ENCODE measurements at places on chromosomes 6 and 20.

DNA sequence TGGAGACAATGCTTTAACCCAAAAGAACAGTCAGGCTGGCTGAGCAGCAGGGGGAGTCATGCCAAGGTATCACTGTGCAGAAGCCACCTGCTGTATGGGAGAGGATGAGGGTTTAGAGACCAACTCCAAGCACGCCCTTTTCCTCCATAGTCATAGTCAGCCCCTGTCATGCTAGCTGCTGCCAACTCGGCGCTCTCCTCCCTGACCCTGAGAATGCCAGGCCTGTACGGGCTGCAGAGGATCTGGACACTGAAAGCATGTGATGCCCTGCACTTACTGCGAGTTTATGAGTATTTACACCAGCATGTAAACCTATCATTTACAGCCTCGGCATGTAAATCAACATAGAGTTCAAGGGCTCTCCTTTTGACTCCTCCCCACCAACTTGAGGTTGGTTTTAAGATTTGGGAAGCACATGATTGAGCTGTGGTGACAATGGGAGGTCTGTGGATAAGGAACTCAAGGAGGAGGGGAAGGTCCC is 11.7 kb upstream of the SCUBE3 start:
- DNase-seq, result peak; percentile 26

DNA sequence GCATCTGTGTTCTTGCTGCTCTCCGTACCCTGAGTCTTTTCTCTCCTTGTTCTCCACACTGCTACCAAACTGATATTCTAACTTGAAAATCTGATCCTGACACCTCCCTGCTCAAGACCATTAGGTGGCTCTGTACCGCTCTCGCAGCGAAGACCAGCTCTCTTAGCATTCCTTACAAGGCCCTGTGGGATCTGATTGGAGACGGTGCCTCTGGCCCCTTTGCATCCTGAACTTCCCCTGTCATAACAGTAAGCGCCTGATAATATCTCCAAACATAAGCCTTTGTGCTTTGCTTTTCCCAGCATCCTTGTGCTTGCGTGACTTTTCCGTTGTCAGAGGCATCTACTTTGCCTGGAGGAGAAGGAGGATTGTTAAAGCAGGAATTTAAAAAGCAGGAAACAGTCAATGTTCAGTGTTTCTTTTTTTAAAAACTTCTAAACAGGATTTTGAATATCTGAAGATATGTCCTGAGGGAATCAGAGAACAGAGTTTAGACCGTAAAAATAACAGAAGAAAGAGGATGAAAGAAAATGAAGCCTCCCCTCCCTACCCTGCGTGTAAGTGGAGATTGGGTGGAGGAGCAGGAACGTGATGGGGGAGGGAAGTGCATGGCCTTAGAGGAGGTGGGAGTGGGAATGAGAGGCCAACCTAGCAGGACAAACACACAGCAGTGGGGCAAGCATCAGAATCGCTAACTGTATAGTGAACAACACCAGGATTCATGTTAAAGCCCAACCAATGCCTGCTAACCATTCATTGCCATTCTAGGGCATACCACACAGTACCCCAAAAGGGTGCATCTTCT is 89.2 kb upstream of the STMND1 start:
- DNase-seq, result no peak

DNA sequence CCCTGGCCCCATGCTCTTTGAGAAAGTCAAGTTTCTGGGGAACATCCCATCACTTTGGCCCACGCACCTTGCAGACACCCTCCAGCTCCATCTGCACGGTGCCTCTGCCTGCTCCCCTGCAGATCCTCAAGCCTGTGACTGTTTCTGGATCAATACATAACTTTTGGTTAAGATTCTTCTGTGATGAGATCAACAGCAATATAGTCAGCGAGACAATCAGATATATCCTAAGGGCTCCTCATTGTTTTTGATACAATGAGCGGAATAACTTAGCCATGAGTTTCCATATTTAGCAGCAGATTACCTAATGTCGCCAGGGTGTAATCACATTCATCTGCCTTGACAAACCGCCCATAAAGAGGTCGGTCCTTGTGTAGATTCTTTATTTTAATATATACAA is 109.3 kb upstream of the MTHFD1L start:
- DNase-seq, result no peak

GRCh38 chr6:34511214-34511914 is 44.8 kb downstream of the SPDEF start:
- no peak for DNase-seq

- no peak for DNase-seq
Measured at GRCh38 chr20:37733416-37733815, 39.6 kb downstream of the CTNNBL1 start.

GRCh38 chr6:93318121-93318520 is 101.2 kb downstream of the EPHA7 start:
- DNase-seq, result no peak

GRCh38 chr6:134826889-134827737 is 122.8 kb downstream of the ALDH8A1 start:
- no peak for DNase-seq

GRCh38 chr20:15763366-15763765 is 809.9 kb downstream of the KIF16B start:
- no peak for DNase-seq

- DNase-seq, result peak; percentile 52
Measured at GRCh38 chr20:52191916-52192718, 538 bp upstream of the ZFP64 start.

- no peak for DNase-seq
Measured at GRCh38 chr6:158907931-158908330, 88.8 kb upstream of the EZR start.

DNA sequence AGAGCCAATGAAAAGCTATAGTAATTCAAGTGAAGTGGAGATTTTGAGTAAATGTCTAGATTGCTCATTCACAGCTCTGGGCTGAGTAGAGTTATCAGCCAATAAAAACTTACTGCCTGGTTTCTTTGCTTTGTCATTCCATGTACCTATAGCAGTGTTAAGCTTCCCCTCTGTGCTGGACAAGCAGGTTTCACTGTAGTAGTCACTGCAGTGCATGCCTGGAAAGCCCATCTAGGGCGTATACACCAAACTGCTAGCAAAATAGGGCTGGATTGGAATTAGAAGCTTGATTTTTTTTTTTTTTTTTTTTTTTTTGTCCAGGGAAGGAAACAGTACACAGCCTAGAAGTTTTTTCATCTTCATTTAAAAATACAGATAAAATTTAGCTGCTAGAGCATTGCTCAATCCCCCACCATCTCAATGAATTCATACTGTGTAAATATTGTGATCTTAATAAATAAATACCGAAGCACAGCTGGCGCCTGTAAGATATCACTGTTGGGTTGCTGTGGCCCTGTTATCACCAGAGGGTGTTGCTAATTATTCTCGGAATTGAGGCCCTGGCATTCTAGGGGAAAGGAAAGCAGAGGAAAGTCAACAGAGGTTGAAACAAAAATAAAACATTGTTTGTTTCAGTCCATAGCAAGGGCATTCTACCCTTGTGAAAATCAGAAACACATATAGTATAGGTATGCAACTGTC is 968.5 kb upstream of the GJE1 start:
- DNase-seq, result no peak

DNA sequence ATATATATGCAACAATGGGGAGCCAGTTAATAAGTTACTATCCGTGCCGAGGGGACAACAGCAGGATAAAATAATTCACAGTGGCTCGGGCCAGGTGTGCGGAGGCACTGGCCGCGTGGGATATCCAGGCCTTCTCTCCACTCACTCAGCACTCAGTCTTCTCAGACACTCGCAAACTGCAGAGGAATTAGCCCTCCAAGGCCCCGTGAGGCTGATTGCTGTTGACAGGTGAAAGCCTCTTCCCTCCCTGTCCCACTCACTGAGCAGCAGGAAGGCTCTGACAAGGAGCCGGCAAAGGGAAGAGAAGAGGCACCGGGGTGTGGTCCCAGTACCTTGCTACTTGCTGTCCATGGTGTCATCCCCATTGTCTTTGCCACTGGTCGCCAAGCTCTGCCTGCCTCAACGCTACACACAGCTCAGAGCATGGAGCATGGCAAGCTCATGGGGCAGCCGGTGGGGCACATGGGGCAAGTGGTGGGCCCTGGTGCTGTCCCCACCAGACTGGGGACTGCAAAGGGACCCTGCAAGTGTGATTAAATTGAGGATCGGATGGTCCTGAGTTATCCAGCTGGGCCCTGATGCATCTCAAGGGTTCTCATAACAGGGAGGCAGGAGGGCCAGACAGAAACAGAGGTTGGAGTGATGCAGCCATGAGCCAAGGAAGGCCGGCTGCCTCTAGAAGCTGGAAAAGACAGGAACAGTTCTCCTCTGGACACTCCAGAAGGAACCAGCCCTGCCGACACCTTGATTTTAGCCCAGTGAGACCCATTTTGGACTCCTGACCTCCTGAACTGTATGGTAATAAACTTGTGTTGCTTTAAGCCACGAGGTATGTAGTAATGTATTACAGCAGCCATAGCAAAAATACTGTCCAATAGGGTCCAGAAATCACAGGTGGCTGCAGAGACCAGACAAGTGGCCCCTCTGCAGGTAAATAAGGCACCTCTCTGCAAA is 119.7 kb downstream of the PSMB1 start:
- DNase-seq, result no peak

- DNase-seq, result peak; percentile 51
Measured at GRCh38 chr6:159252955-159253508, 83.8 kb downstream of the FNDC1 start.

DNA sequence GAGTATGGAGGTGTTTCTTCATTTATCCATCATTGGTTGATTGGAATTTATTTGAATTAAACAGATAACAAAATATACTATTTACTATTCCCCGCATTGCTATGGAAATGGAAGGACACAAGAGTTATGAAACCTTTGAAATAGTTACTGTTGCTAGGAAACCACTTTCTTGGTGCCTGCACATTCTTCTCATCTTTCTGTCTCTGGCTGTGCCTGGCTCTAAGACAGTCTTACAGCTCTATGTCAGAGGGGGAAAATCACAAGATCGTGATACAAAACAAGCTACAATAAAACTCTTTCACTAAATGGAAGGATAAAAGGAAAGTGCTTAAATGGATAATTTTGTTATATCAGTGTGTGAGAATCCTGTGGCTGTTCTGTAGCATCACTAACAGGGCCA is 453.0 kb downstream of the LMBRD1 start:
- no peak for DNase-seq

DNA sequence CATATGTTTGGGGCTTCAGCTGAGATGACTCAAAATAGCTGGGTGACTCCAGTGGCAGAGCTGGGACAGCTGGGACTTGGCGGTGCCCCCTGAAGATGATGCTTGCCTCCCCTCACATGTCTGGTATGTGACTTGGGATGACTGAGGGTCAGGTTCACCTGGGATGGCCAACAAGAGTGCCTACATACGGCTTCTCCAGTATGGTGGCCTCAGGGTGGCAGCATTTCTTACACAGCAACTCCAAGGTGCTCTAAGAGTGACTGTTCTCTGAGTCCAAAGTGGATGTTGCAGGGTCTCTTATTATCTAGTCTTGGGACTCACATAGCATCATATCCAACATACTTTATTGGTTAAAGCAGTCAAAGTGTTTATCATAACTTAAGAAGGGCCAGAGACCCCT is 87.8 kb upstream of the CENPW start:
- DNase-seq, result no peak

- DNase-seq, result no peak
Measured at GRCh38 chr6:44898296-44898930, 429.7 kb upstream of the RUNX2 start.

GRCh38 chr6:119814609-119815400 is 465.2 kb upstream of the MAN1A1 start:
- no peak for DNase-seq

- peak; percentile 78 for DNase-seq
Measured at GRCh38 chr6:26251354-26252076, 113.5 kb upstream of the BTN3A2 start.

GRCh38 chr6:125748406-125749172 is 843 bp upstream of the HEY2 start:
- peak; percentile 18 for DNase-seq

Data from inflammatory macrophage (primary cell).